Chondrocyte (in vitro differentiated cells): ENCODE measurements at places on chromosomes 4 and X. TPM values are rescaled to one million over a fixed set of nuclear protein-coding genes. Genes with fewer than 3 reads are reported as not detected.
A peak's percentile ranks its signal among the peaks of the same experiment; 100 is the strongest.

Gene RNF150
- total RNA-seq = 12.8 to 28.7 TPM (median 14.8 TPM) in 3 replicates

Gene HSFX3
- total RNA-seq = not detected in 3 replicates

Gene DKK2
- 107 to 259 TPM (median 109 TPM) in 3 replicates for total RNA-seq

Gene CT45A6
- not detected in 3 replicates for total RNA-seq

DNA sequence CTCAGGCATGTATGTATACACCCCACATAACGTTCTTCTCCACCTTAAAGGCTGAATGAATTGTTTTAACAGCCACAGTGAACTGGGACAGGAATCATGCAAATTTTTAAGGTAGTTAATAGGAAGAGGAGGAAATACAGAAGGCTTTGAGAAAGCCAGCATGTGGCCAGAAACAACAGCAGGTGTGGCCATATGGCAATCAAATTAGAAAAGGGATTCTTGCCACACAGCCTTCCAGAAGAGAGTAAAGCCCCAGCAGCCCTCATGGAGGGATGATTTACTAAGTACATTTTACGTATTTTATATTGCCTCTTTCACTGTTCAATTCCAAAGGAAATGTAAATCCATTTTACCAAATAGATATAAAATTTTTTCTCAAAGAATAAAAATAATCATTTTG lies 792.2 kb downstream of the ADGRL3 start:
- H3K4me3 ChIP-seq = no peak overlapping the region
- no peaks in the 10 kb centered on the region for H3K4me1 ChIP-seq
- H3K27me3 ChIP-seq = no peaks in the 10 kb centered on the region
- H3K27ac ChIP-seq = no peak overlapping the region
- no peak for DNase-seq

DNA sequence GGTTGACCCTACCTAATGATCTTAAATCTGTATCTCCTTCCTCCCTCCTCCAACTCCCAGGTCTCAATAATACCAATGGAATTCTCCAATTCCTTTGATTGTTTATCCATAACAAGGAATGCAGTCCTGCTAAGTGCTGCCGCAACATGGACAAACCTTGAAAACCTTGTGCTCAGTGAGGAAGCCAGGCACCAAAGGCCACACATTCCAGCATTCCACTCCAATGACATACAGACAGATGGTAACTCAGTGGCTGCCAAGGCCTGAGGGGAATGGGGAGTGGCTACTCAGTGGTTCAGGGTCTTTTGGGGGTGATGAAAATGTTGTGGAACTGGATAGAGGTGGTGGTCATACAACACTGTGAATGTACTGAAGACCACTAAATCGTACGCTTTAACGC lies 10.4 kb downstream of the HAUS7 start:
- H3K27ac ChIP-seq = peak overlapping the region; percentile 94
- H3K36me3 ChIP-seq = peaks cover 3% of the 10 kb centered on the region
- H3K27me3 ChIP-seq = no peaks in the 10 kb centered on the region
- H3K4me1 ChIP-seq = peaks cover 12% of the 10 kb centered on the region
- DNase-seq = peak; percentile 35

GRCh38 chr4:37998226-37998625 lies 38.0 kb downstream of the PTTG2 start:
- H3K4me1 ChIP-seq = peaks cover 16% of the 10 kb centered on the region
- no peak overlapping the region for H3K4me3 ChIP-seq
- no peak for DNase-seq
- H3K36me3 ChIP-seq = no peaks in the 10 kb centered on the region

DNA sequence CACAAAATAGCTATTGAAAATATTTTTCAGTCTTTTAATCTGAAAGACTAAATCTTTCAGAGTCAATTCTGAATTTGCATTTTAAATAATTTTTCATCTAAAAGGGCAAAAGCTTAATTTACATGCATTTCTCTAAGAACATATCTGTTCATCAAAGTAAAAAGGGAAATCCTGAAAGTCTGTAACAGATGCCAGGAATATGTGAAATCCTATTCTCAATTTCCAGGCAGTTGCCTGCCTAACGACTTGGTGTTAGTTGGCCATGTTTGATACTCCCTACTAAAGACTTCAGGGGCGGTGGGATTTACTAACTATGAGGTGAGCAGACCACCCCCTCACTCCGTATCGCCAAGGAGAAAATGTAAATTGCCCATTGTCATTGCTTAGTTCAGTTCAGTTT lies 136.8 kb downstream of the KIT start:
- no peaks in the 10 kb centered on the region for H3K36me3 ChIP-seq
- H3K4me1 ChIP-seq = no peaks in the 10 kb centered on the region
- peaks cover 16% of the 10 kb centered on the region for H3K27me3 ChIP-seq
- H3K4me3 ChIP-seq = no peak overlapping the region

- DNase-seq = no peak
- no peak overlapping the region for H3K27ac ChIP-seq
- H3K27me3 ChIP-seq = no peaks in the 10 kb centered on the region
- H3K36me3 ChIP-seq = peaks cover 2% of the 10 kb centered on the region
- no peak overlapping the region for H3K4me3 ChIP-seq
Observed at GRCh38 chr4:118081434-118081833, 47.1 kb downstream of the NDST3 start.

DNA sequence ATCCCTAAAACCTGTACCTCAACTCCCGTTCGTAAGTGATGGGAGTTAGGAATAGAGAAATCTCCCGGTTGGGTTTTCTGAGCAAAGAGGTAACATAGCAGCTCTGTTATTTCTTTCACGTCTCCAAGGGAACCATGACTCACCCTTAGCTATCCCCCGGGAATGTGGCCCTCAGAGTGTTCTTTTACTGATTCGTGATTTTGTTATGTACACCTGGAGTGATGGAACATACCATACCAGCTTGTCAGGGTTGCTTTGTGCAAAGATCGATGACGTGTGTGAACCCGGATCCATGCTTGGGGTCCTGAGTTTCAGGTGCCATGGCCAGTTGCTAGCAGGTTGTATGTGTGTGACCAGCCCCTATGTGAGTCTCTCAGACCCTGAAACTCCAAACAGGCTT lies 52.6 kb downstream of the HPRT1 start:
- peaks cover 20% of the 10 kb centered on the region for H3K4me1 ChIP-seq
- peak overlapping the region; percentile 84 for H3K27ac ChIP-seq
- DNase-seq = no peak
- no peaks in the 10 kb centered on the region for H3K27me3 ChIP-seq
- no peak overlapping the region for H3K4me3 ChIP-seq

DNA sequence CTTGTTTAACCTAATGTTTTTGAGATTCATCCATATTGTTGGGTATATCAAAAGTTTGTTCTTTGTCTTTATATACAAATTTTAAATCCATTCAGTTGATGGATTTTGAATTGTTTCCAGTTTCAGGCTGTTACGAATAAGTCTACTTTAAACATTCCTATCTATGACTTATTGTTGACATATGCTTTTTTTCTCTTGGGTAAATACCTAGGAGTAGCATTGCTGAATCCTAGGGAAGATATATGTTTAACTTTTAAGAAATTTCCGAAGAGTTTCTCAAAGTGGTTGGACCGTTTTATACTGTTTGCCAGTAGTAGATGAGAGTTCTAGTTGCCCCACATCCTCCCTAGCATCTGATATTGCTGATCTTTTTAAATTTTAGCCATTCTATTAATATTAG lies 60.9 kb upstream of the IL13RA1 start:
- H3K27me3 ChIP-seq = no peaks in the 10 kb centered on the region
- H3K36me3 ChIP-seq = peaks cover 12% of the 10 kb centered on the region
- H3K4me1 ChIP-seq = peaks cover 15% of the 10 kb centered on the region
- H3K4me3 ChIP-seq = no peak overlapping the region

GRCh38 chr4:129179276-129179675 lies 83.3 kb downstream of the C4orf33 start:
- no peak for DNase-seq
- no peak overlapping the region for H3K27ac ChIP-seq
- peaks cover 20% of the 10 kb centered on the region for H3K4me1 ChIP-seq
- no peaks in the 10 kb centered on the region for H3K27me3 ChIP-seq
- H3K36me3 ChIP-seq = peaks cover 1% of the 10 kb centered on the region

DNA sequence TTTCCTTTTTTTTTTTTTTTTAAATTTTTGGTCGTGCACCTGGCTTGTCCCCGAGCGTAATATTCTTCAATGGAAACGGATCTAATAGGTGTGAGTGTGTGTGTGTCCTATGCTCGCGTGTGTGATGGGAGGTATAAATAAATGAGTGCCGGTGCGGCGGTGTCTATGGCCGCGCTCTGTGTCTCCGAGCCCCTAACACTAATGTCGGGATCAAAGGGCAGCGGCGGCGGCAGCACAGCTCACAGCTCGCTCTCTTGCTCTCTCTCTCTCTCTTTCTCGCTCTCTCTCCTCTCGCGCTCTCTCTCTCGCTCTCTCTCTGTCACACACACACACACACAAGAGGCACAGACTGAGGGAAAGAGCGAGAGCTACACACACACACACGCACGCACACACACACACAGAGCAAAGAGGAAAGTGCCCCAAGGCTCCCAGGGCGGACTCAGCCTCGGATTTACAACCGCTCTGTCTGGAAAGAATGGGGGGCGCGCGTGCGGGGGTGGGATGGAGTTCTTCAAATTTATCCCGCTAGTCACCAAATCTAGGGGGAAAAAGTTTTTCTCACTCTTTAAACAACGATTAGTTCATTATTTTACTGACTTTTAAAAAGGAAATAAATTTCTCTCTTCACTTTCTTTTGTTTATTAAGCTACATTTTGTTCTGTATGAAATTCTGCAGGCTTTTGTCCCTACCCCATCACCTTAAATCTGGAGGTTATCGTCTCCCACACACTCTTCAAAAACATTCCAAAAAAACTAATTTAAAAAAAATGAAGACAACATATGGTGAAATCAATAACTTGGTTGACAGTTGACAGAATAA lies at the start of gene ZNF827:
Gene ZNF827 (minus strand): TSS at position 206 of the 823 bp plus-strand sequence. CDS start 416 bp downstream, outside the sequence.
- H3K4me3 ChIP-seq = peak within 1 kb of the TSS; percentile 98
- H3K4me1 ChIP-seq = peaks cover 43% of the 10 kb centered on the region
- H3K27me3 ChIP-seq = no peaks in the 10 kb centered on the region
- peak within 1 kb of the TSS; percentile 97 for H3K27ac ChIP-seq
- no peak for DNase-seq

DNA sequence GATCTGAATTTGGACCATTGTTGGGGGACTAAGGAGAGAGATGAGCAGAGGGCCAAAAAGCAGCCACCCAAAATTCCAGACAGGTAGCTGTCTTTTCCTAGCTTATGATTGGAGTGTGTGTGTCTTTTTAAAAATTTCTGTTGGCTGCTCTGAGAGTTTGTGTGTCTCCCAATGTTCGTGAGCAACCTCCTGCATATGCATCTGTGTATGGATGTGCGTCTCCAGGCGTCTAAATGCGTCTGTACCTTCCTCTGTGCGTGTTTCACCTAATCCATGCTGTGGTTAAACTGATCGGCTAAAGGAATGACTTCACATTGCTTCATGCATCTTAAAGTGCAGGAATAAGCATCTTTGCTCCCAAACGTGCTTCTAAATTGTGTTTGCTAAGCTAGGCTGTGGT lies 65.5 kb upstream of the LAS1L start:
- DNase-seq = no peak
- H3K27me3 ChIP-seq = no peaks in the 10 kb centered on the region
- no peak overlapping the region for H3K27ac ChIP-seq
- H3K4me3 ChIP-seq = no peak overlapping the region

DNA sequence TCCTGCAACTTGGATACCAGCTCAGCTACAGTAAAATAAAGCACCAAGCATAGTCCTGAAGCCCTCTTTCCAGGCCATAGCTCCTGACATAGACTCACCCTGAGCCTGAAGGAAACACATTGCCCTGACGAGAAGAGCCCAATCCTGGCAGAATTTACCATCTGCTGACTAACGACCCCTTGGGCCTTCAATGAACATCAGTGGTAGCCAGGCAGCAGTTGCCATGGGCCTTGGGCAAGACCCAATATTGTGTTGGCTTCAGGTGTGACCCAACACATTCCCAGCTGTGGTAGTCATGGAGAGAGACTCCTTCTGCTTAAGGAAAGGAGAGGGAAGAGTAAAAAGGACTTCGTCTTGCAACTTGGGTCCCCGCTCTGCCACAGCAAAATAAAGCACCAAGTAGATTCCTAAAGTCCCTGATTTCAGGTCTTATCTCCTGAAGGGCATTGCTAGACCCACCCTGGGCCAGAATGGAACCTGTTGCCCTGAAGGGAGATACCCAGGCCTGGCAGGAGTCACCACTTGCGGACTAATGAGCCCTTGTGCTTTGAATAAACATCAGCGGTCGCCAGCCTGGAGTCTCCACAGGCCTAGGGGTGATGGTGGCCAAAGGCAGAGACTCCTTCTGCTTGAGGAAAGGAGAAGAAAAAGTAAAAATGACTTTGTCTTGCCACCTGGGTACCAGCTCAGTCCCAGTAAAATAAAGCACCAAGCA lies 902.6 kb downstream of the C4orf33 start:
- no peak for DNase-seq
- H3K27me3 ChIP-seq = peaks cover 2% of the 10 kb centered on the region
- H3K27ac ChIP-seq = no peak overlapping the region
- no peak overlapping the region for H3K4me3 ChIP-seq
- H3K4me1 ChIP-seq = no peaks in the 10 kb centered on the region
- no peaks in the 10 kb centered on the region for H3K36me3 ChIP-seq

DNA sequence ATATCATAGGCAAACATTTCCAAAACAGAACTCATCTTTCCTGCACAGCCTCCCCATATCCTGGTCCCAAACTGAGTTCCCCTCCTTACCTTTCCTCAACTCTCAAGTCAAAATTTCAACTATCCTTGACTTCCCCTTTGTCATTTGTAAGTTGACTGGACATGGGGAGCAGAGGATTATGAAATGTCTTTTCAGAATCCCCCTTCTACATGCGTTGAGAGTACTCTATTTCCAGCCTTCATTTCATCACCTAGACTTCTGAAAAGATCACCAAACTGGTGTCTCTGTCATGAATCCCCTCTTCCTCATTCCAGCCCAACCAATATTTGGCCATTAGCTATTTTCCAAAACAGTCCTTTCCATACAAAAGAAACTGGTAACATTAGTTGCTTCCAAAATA lies 95.2 kb downstream of the SYNPO2 start:
- no peak overlapping the region for H3K27ac ChIP-seq
- H3K4me1 ChIP-seq = peaks cover 40% of the 10 kb centered on the region
- no peak overlapping the region for H3K4me3 ChIP-seq
- no peaks in the 10 kb centered on the region for H3K36me3 ChIP-seq

DNA sequence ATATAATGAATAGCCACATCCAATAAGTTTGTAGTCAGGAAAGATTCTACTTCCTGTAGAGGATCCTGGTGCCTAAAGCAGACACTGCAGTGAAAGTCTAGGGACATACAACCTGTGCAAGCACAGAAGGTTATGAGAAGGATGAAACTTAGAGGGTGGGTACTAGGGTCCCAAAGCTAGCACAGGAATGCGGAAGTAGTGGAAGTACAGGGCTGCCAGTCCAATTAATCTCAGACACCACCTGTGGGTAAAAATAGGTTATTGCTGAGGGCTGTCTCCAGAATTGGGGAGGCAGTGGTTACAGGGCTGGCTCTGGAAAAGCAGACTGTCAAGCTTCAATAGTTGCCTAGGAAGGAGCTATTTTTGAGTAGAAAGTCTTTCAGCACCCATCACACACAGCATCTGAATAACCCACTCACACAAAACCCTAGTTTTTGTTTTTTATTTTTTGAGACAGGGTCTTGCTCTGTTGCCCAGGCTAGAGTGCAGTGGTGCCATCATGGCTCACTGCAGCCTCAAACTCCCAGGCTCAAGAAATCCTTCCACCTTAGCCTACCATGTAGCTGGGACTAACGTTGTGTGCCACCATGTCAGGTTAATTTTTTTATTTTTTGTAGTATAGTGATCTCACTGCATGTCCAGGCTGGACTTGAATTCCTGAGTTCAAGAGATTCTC lies 50.8 kb upstream of the ELF2 start:
- H3K4me3 ChIP-seq = no peak overlapping the region
- no peaks in the 10 kb centered on the region for H3K27me3 ChIP-seq
- H3K4me1 ChIP-seq = peaks cover 9% of the 10 kb centered on the region
- no peak for DNase-seq
- H3K36me3 ChIP-seq = no peaks in the 10 kb centered on the region

- no peak for DNase-seq
- no peaks in the 10 kb centered on the region for H3K36me3 ChIP-seq
- H3K27me3 ChIP-seq = no peaks in the 10 kb centered on the region
- H3K27ac ChIP-seq = no peak overlapping the region
Observed at GRCh38 chr4:140018931-140019618, 134.9 kb downstream of the MAML3 start.
